ENCODE measurements at places on chromosomes 1 and 21.

- DNase-seq = peak; percentile 47
Measured at GRCh38 chr1:1217621-1218523, 3.9 kb upstream of the TNFRSF4 start.

DNA sequence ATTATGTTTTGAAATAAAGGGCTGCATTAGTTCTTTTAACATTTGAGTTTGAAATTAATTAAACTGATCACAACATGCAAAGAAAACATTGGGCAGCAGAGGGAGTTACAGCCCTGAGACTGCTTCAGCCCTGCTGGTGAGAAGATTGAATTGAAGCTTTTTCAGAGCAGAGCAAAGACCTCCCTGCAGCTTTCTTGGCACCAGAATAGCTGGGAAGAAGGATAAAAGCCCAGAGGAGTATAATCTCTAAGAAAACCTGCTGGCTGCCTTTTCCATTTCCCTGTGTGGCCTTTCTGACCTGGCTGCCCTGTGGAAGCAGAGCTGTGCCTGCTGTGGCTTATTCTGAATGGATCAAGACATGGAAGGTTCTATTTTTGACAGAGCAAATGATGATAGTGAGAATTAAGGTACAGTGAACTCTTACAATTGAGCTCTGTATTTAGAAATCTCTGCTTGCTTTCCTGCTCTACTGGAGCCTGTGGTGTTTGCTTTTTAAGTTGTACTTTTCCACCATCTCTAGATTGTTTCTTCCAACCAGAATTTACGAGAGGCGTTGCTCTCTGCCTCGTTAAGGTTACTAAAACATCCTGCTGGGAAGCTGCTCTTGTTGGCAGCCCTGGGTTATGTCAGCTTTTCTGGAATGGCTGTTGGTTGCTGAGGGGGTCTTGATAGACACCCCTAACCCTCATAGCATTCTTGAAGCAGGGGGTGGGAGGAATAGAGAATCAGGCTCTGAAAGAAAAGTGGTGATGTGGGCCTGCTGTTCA is 9.9 kb downstream of the SNRPE start:
- peak; percentile 69 for DNase-seq

DNA sequence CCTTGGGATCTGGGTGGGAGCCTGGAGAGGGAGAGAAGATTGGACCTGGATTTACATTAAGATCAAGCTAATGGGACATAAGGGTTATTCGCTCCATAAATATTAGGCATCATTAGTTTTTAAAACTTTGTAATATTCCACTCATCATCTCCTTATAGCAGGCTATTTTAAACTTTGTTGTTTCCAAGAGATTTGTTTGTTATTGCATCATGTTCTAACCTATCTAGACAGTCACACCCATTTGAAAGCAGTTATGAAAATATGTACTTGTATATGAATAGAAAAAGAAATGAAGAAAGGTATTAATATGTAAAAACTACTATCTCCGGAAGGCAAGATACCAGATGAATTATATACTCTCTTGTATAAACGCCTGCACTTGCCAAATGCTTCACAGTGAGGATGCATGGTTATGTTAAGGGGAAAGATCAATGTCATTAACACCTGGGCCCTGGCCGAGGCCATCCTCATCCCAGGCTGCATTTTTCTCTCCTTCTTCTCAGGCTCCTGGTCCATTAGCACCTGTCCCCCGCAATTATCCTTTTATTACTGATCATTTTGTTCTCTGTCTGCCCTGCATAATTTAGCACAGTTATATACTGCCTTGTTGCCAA is 468.2 kb downstream of the MATN1 start:
- no peak for DNase-seq

DNA sequence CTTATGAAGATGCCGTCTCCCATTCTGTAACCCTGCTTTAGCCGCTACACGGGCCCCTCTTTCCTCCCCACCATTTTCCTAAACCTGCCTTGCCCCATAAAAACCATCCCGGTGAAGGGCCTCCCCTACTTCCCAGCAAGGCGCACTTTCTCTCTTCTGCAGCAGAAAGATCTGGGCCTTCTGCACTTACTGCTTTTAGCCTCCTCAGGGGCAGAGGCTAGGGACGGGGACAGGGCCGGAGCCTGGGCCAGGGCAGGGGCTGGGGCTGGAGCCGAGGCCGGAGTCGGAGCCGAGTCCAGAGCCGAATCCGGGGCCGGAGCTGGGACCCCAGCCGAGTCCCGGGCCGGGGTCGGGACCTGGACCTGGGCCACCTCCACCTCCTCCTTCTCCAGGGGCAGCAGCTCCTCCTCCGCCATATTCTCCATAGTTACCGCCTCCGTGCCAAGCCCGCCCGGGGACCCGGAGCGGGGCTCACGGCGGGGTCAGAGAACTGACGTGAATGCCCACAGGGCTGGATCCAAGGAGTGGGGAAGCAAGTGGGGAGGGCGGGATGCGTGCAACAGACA is 382 bp downstream of the TRMT1L start:
- no peak for DNase-seq

DNA sequence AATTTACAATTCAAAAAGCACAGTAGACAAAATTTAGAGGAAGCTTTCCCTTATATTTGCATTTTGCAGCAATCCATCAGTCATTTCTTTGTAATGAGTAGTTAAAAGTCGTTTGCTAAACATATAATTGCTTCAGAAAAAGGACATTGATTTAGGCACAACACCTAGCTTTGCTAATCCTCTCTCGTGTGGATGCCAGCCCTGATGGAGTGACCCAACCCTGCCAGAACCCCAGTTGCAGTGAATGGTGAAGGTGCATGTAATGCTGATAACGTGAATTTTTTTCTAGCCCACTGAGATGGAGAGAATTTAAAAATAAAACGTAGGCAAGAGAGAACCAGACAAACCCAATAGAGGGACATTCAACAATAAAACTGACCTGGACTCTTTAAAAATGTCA is 263.4 kb downstream of the GRIK1 start:
- DNase-seq = no peak

DNA sequence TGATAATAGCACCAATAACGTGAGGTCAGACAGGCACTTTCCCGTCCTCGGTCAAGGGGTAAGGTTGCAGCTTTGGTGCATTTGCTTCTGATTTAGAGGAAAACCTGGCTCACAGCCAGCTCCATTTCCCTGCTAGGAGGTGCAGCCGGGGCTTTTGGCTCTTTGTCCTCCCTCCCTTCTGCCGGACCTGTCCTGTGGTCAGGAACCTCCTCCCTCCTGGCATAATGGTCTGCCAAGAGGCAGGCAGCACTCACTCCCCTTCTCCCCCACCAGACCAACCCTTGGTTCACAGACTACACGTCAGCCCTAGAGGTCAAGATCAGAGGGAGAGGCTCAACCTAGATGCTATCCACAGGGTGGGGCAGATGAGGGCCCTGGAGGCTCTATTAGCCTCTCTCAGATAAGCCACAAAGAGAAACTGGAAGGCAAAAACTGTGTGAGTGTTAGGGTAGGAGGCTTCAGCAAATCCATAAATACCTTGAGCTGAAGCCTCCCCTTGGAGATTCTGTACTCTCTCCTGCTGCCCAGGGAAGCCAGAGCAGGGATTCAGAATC is 64.8 kb downstream of the PLXNA2 start:
- DNase-seq = peak; percentile 23

- peak; percentile 41 for DNase-seq
Measured at GRCh38 chr1:159879977-159880376, 17.5 kb upstream of the VSIG8 start.

DNA sequence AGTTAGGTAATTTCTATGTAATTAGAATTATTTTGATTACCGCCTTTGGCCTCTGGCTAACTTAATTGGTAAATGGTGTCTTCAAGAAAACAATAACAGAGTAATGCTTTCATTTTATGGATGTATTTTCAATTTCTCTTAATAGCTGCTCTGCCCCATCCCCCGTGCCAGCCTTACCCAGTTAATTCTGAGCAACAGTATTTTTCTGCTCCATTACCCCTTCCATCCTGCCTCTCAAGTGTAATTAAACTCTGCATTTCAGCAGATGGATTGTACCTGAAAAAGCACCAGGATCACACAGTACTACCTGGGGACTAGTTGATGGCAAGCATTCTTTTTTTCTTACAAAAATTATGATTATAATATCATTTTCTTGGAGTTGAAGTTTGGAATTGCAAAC is 104.2 kb downstream of the KIAA0319L start:
- DNase-seq = no peak

DNA sequence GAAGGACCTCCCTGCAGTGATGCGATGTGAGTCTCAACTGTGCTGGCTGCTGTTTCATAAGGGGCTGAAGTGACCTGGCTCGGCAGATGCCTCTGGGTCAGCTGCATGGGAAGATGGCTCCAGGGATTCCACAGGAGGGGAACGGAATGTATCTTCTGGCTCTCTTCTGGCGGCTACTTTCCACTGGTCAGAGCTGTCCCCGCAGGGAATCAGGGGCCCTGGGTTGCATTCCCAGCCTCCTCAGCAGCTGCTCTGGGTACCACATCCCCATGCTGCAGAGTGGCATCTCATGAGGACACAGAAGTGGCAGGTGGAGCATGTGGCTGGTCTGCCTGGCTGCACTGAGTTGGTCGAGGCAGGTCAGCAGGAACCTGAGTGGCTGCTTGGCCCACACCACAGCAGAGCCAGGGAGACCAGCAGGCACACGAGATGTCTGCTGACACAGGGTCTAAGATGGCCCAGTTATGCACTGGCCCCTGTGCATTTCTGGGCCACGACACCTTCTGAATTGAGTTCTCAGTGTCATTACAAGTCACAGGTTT is 42.8 kb downstream of the POFUT2 start:
- DNase-seq = no peak

- no peak for DNase-seq
Measured at GRCh38 chr1:109634771-109635750, 15.4 kb downstream of the AMPD2 start.

DNA sequence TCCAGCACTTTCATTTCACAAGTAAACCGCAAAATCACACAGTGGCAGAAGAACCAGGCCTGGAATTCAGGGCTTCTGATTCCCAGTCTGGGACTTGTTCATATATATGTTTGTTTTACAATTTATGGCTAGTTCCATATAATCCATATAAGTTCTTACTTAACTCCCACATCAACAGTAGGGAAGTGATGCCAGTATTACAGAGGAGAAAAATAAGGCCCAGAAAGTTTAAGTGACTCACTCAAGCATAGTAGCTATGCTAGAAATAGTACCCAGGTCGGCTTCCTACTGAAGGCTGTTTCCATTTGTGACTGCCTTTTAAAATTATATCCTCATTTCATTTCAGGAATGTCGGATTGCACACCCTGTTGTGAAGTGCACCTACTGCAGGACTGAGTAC is 1.4 kb downstream of the FAM76A start:
- DNase-seq = peak; percentile 27

DNA sequence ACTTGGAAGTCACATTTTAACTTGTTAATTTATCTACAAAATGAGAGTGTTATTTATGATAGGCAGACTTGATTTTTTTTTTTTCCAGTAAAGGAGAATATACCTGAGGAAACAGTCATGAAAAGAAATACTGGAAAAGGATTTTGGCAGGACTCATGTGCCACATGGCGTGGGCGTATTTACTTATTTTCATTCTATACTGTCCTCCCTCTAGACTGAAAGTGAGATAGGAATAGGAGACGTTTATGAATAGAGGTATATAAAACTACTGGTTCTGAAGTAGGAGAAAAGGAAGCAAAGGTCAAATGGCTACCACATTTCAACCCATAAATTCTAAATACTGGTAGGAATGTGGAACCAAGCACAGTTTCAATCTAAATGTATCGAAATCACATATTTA is 94.8 kb upstream of the MPC2 start:
- DNase-seq = no peak

- no peak for DNase-seq
Measured at GRCh38 chr1:76300556-76300955, 226.0 kb downstream of the ST6GALNAC3 start.

DNA sequence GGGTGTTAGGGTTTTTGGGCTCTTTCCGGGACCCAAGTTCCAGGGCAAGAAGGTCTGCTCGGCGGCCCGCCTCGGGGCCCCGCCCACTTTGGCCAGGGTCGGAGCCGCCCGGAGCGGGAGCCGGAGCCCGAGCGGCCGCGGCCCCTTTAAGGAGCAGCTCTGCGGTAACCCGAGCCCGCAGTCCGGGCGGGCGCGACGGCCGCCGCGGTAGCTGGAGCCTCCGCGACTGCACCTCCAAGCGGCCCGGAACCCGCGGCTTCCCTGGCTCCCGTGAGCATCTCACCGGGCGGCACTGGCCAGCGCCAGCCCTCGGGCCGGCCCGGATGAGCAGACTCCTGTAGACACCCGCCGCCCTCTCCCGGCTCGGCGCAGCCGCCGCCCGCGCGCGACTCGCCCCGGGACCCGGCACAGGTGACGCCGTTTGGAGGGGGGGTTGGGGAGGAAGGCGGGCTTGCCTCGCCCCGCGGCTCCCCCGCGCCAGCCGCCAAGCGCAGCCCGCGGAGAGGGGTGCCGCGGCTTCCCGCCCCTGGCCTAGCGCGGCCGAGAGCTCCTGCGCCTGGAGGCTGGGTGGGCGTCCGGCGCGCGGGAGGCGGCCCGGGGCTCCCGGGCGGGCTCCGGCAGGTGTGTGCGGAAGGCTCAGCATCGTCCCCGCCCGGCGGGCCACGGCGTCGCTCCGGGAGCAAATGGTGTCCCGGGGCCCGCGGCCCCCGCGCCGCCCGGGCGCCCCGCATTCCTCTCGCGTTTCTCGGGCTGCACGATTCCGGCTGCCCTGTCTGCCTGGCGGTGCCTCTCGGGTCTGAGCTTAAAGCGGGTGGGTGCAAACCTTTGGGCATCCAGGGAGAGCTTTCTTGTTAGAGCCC is at the start of gene TLCD4:
Gene TLCD4 (plus strand): TSS at position 149 of the 860 bp plus-strand sequence. CDS start 26,547 bp downstream, outside the sequence.
- peak; percentile 74 for DNase-seq

- no peak for DNase-seq
Measured at GRCh38 chr1:78726686-78727085, 77.1 kb downstream of the IFI44 start.

DNA sequence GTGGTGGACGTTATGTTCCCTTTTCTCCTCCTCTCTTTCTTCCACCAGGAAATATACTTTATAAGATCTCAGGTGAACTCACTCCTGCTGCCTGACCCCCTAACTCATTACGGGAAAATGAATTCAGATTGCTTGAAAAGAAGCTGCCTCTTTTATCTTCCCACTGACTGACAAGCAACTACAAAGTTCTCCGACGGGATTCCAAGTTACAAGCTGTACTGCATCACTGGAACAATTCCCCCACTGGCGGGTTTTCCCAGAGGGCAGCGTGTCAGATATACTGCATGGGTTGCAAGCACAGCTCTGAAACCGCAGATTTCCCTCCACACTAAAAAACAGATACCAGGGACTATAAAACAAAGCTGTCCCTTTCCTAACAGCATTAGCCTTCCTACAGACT is 390.6 kb downstream of the KCTD3 start:
- DNase-seq = no peak

DNA sequence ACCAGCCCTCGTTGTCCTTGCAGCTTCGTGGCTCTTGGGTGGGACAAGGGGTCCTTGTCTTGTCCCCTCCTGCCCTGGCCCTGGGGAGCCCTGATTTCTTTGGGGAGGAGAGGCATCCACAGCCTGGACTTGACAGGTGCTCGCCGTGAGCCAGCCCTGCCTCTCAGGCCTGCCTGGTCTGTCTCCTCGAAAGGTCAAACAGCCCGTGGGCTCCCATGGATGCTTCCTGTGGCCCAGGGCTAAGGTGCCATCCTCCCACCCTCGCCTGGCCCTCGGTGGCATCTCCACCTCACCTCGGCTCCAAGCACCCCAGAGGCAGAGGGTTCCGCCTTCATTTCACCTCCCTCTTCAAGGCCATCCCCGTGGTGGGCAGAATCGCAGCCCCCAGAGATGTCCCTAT is 9.0 kb downstream of the LRRC3 start:
- no peak for DNase-seq

GRCh38 chr1:23290836-23291565 is 53.1 kb downstream of the HNRNPR start:
- DNase-seq = no peak
